ENCODE measurements at places on chromosomes 4 and X. TPM values are rescaled to one million over a fixed set of nuclear protein-coding genes. Genes with fewer than 3 reads are reported as not detected.

The SPACA5 gene
- not detected for total RNA-seq

The KCND1 gene
- 0.32 TPM for total RNA-seq

The NEUROG2 gene
- total RNA-seq: 0.06 TPM

The ESX1 gene
- total RNA-seq: not detected

The NEXMIF gene
- total RNA-seq: not detected

The SLC30A9 gene
- total RNA-seq: 85.8 TPM
